Caudate nucleus (tissue), 63 donors: ENCODE measurements at places on chromosomes 2 and 18.

GRCh38 chr2:46977280-46977665 is 61.7 kb upstream of the MCFD2 start:
- no peak for DNase-seq

- no peak for DNase-seq
These were observed 46.6 kb downstream of the THUMPD2 start for GRCh38 chr2:39732482-39732881.

GRCh38 chr2:126909781-126910180 is 11.1 kb downstream of the TEX51 start:
- DNase-seq = no peak

- DNase-seq = no peak
These were observed 23.9 kb downstream of the ATAD2B start for GRCh38 chr2:23903034-23903433.

GRCh38 chr2:241037498-241037897 is 39.1 kb downstream of the SNED1 start:
- DNase-seq = no peak

DNA sequence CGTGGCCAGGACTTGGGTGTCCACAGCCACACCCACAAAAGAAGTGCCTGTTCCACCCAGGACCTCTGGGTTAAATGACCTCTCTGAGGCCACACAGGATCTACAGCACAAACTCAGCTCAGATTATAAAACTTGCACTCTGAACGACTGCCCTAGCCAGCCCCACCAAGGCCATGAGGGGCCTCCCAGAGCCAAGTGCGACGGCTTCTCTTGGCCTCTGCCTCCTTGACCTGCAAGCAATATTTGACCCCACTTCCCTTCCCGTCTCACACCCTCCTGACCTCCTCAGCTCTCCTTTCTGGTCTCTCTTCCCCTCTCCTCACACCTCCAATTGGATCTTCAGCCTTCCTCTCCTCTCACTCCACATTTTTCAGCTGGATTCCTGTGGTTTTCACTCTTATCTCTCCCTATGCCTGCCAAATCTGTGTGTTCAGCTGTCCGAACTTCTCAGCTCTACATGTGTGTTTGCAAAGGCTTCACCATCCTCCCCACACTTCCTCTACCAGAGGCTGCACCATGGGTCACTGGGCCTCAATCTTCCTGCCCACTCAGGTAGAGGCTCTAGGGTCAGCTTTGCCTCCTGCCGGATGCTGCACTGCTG is 25.3 kb upstream of the STEAP3 start:
- DNase-seq = no peak

GRCh38 chr2:437756-438393 is 150.0 kb upstream of the ALKAL2 start:
- no peak for DNase-seq
